CD4-positive, alpha-beta memory T cell (primary cell): ENCODE measurements at places on chromosomes 16 and 17.

GRCh38 chr17:35808240-35808961 lies 883 bp upstream of the TAF15 start:
- DNase-seq: no peak

DNA sequence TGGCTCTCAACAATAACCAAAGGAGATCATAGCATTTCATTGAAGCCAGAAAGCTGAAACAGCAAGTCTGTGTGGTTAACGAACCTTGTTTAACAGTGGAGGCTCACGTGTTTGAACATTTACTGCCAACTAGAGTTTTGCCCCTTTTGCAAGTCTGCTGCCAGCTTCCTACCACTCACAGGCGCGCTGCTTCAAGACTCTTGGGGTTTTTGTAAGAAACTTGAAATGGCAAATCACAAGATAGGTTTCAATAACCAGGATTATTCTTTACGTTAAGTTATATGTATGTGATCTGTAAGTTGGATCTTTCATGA lies 1.2 kb downstream of the SNTB2 start:
- DNase-seq: peak; percentile 60

DNA sequence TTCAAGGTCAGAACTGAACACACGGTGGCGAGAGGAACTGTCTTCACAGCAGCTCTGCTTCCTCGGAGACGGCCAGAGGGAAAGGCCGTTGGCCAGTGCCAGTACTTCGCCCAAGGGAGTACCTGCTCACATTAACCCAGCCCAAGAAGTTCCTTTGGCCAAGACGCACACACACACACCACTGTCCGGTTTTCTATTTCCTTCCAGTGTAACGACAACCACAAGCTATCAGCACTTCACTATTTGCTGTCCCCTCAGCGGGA lies 744 bp upstream of the GGNBP2 start:
- DNase-seq: no peak

- no peak for DNase-seq
Measured at GRCh38 chr17:13480877-13481276, 120.9 kb downstream of the HS3ST3A1 start.

DNA sequence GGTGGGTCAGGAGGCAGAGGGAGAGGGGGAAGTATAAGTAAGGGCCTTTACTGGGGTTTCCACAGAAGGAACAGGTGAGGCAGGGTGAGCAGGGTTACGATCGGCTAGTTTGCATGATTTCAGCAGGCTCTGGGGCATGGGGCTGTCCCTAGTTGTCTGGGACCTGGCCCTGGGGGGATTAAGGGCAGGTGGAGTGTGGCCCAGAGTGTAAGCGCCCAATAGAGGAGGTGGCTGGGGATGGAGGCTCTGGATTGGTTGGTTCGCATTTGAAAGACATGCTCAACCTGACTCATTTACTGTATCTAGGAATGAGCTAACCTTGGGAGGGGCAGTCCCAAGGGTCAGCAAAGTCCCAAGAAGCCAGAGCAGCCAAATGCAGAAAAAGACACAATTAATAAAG lies 230.3 kb downstream of the MAP2K4 start:
- no peak for DNase-seq

DNA sequence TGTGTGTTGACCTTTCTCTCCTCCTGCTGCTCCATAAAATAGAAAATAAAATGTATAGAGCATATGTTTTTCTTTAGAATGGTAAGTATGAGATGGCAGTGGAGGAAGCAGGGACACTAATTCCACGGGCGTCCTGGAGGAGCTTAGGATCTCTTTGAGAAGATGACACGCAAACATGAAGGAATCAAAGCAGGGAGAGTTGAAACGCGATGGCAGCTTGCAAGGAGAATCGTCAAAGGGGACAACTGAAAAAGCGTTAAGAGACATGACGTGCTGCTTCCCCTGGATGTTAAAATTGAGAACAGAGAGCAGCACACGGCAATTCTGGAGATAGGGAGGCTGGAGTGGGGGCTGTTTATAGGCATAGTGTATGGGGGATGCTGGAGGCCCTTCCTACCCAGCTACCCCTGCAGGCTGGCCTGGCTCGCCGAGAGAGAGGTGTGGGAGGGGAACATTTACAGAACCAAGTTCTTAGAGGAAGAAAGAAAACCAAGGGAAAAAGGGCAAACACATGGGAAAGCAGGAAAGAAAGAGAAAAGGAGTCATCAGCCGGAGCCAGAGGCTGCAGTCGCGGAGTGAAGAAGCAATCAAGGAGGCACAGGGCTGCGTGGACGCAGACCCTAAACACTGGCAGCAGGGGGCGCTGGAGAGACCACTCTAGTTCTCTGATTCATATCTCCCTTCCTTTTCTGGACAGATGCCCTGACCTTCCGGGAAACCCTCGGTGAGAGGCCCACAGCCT lies 55.8 kb downstream of the MYH13 start:
- peak; percentile 4 for DNase-seq

DNA sequence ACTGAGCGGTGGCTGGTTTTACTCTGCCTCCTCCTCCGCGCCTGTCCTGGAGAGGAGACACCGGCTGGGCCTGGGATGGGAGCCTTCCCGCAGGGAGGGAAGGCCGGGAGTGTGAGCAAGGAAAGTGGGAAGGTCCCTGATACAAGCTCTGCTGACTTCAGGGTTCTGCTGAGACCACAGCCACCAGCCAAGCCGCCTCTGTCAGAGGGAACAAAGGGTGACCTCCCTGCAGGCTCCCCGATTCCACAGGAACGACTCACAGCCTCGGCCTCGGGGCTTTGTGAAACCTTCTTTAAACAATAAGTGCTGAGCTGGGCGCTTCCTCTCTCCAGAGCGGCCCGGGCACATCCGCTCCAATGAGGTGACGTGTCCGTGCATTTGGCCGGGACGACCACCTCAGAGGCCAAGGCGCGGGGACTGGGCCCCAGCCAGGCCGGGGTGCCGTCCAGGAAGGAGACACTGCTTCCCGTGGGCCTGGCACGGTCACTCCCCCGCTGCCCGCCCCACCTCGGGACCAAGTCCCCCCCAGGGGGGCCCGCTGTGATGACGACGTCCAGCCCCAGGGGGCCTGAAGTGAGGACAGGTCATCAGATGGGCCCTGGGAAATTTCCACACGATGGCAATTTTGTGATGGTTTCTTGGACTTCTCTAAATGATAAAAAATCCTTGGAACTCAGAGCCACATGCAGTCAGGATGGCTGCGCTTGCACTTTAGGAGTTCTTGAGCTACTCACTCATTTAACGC lies 11.8 kb upstream of the CIBAR2 start:
- DNase-seq: no peak

DNA sequence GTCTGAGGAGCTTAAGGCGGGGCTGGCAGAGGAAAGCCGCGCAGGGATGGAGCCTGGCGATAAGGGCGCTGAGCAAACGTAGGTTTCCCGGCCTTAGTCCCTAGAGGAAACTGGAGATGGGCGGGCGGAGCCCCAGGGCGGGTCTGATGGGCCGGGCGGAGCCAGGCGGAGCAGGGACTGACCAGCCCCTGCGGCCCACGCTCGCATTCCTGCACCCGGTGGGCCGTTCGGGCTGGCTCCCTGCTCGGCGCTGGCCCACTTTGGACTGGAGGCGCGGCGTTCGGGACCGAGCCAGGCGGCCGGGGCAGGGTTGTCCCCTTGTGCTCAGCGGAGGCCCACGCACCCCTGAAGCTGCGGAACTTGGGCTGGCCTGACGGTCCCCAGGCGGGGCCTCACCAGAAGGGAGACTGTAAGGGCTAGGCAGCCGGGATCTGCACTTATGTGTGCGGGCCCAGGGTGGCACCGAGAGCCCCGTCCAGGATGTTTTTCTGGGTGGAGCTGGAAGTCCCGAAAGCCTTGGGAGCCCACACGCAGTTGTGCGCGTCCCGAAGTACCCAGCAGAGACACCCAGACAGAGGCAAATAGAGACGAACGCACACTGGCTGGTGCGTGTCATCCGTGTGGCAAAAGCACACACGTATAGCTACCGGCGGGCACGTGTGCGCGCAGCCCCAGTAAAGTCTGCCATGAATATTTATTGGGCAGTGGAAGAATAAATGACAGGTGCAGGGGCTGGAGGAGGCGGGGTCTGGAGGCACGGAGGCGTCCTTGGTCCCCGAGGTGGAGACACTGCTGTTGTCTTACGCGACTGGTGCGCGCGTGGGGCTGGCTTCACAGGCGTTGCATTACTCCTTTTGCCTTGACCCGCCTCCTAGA lies 1.4 kb downstream of the PYDC1 start:
- no peak for DNase-seq

DNA sequence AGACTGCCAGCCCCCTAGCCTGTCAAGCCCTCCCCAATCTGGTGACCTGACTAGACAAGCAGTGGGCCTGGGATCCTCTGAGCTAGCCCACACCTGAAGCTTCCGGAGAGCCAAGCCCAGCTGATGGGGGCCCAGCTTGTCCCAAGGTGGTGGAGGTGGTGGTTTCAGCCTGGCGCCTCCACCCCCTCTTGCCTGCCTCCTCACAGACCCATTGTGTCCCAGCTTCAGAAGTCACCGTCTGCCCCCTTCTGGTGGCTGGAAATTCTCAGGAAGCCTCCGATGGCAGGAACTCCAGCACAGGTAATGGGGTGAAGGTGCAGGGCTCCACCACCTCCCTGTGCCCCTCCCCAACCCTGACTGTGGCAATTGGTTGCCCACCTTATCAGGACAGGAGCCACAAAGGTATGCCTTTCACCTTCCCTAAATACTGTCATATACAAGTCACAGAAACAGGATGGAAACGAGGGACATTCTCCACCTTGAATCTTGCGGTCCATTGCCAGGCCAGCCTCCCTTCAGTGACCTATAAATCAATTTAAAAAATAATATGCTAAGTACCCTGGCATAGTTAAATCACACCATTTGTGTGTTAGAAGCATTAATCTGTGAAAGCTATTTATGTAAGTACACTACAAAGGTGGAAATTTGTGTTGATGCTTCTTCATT lies 66.0 kb upstream of the ZNF423 start:
- no peak for DNase-seq

GRCh38 chr16:10983159-10983558 lies 38.8 kb downstream of the CLEC16A start:
- no peak for DNase-seq

DNA sequence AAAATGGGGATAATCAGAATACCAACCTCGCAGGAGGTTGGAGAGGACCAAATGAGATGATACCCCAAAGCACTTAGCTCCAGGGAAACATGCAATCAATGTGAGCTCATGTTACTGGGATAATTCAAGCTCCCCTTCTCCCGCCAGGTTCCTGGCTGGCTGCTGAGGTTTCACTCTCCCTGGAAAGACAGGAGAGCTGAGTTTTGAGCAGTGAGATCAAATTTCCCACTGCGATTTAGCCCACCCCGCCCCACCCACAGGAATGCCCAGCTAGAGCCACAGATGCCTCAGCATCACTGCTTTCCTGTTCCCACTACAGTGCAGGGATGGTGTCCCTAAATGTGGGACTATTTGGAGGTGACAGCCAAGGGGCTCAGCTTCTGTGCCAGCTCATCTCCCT lies 56.7 kb downstream of the ZNF423 start:
- DNase-seq: no peak

DNA sequence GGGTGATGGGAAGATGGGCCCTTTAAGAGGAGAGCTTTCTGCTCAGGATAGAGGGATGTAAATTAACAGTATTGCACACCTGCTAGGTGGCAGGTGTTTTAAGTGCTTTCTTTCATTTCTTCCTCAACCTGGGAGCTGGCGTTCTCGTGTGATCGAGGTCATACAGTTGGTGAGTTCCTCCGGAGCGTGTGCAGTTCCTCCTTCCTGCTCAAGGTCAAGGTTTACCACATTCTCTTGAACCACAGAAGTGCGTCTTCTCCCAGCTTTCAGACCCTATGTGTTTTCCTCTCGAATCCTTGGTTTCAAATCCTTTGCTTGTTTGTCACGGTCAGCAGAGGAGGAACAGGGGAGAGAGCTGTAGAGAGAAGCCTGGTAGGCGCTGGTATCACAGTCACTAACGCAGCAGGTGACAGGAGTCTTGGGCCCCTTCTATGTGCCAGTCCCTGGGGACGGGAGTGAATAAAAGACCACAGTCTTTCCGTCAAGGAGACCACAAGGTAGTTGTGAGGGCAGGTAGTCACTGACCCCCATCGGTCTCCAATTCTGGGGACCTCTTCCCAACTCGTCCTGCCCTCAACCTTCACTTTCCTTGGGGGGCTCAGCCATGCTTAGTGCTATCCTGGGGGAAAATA lies 791 bp downstream of the DNAI2 start:
- peak; percentile 28 for DNase-seq

DNA sequence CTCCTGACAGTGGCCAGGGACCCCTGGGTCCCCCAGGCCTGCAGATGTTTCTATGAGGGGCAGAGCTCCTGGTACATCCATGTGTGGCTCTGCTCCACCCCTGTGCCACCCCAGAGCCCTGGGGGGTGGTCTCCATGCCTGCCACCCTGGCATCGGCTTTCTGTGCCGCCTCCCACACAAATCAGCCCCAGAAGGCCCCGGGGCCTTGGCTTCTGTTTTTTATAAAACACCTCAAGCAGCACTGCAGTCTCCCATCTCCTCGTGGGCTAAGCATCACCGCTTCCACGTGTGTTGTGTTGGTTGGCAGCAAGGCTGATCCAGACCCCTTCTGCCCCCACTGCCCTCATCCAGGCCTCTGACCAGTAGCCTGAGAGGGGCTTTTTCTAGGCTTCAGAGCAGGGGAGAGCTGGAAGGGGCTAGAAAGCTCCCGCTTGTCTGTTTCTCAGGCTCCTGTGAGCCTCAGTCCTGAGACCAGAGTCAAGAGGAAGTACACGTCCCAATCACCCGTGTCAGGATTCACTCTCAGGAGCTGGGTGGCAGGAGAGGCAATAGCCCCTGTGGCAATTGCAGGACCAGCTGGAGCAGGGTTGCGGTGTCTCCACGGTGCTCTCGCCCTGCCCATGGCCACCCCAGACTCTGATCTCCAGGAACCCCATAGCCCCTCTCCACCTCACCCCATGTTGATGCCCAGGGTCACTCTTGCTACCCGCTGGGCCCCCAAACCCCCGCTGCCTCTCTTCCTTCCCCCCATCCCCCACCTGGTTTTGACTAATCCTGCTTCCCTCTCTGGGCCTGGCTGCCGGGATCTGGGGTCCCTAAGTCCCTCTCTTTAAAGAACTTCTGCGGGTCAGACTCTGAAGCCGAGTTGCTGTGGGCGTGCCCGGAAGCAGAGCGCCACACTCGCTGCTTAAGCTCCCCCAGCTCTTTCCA lies 25.1 kb downstream of the C1QTNF1 start:
- DNase-seq: no peak

GRCh38 chr17:17177176-17177575 lies 29.0 kb downstream of the PLD6 start:
- peak; percentile 43 for DNase-seq

- DNase-seq: no peak
Measured at GRCh38 chr17:19540706-19541370, 7.2 kb downstream of the SLC47A1 start.

- no peak for DNase-seq
Measured at GRCh38 chr17:74043976-74044375, 159.5 kb upstream of the RPL38 start.

- DNase-seq: no peak
Measured at GRCh38 chr16:72815348-72816318, 232.3 kb downstream of the ZFHX3 start.

GRCh38 chr17:82920150-82920549 lies 80.3 kb upstream of the ZNF750 start:
- no peak for DNase-seq

DNA sequence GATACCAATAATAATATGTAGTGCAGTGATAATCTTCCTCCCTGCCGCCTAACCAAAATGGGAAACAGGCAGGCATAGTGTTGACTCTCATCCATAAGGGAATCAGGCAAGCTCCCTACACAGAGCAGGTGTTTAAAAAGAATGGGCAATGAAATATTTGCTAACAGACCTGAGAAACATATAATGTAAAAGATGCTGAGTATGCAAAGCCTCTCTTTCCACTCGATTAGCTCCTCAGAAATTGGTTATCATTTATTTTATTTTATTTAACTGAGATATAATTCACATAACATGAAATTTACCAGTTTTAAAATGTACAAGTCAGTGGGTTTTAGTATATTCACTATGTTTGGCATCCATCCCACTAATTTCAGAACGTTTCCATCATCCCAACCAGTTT lies 317.7 kb upstream of the TBX2 start:
- DNase-seq: no peak

- DNase-seq: peak; percentile 80
Measured at GRCh38 chr17:74961657-74962350, 10.8 kb downstream of the HID1 start.
